ENCODE measurements at places on chromosomes 12 and 14. TPM values are rescaled to one million over a fixed set of nuclear protein-coding genes. Genes with fewer than 3 reads are reported as not detected.

Gene AQP6
- polyA plus RNA-seq: 74.1 TPM

DNA sequence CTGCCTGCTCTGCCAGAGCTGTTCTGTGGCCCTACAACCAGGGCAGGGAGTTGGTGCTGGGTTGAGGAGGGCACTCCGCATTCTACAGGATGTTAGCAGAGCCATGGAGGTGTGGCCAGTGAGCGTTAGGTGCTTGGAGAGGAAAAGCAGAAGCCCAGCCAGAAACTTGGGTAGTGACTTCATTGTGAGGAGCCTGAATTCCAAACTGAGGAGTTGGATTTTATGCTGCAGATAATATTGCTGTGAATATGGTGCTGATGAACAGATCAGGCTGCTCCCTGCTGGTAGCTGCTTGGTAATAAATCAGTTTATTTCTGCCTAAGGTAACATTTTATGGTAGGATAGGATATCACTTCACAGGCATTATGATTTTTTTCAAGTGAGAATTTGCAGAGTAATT is 7.1 kb upstream of the CCDC175 start:
- DNase-seq: no peak

GRCh38 chr12:15769586-15769985 is 19.6 kb downstream of the EPS8 start:
- DNase-seq: no peak

GRCh38 chr12:127165567-127166392 is 1101.2 kb upstream of the TMEM132C start:
- DNase-seq: peak; percentile 93

- DNase-seq: no peak
These were observed 31.4 kb downstream of the MAP1LC3B2 start for GRCh38 chr12:116590561-116590960.

GRCh38 chr12:83161456-83161855 is 474.8 kb downstream of the TMTC2 start:
- no peak for DNase-seq

DNA sequence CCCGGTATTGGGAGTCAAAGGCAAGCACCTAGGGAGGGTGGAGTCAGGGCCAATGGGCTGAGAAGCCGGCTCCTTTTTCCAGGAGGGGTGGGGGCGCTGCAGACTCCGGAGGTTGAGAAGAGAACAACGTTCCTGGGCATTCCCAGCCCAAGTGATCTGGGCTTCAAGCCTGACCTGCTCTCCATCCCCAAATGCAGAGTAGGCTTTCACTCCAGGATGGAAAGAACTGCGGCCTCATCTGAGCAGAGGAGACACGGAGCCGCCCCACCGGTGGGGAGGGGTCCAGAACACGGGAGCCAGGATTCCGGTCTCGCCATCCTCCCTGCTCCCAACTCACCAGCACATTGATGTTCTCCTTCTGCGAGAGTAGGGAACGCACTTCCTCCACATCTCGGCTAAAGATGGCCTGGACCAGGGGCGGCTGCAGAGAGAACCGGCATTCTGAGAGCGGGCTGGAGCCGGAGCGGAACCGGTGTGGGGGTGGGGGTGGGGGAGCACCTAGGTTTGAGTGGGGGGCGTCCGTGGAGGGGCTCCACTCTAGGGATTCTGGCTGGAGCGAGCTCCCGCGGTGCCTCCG is 605 bp downstream of the ANKRD52 start:
- DNase-seq: no peak

GRCh38 chr12:12612358-12612757 is 682 bp downstream of the CREBL2 start:
- DNase-seq: no peak

Gene FSCB
- not detected for polyA plus RNA-seq

DNA sequence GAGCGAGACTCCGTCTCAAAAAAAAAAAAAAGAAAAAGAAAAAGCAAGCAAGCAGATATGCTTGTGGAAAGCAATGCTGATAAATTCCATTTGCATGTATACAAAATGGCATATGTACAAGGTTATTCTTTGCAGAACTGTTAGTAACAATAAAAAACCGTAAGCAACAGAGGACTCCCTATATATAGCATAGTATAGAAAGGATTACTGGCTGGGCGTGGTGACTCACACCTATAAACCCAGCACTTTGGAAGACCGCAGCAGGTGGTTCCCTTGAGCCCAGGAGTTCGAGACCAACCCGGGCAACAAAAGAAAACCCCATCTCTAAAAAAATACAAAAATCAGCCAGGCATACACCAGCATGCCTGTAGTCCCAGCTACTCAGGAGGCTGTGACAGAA is 13.5 kb downstream of the GCN1 start:
- DNase-seq: no peak

GRCh38 chr12:2739069-2739468 is 55.7 kb upstream of the FKBP4 start:
- DNase-seq: no peak

DNA sequence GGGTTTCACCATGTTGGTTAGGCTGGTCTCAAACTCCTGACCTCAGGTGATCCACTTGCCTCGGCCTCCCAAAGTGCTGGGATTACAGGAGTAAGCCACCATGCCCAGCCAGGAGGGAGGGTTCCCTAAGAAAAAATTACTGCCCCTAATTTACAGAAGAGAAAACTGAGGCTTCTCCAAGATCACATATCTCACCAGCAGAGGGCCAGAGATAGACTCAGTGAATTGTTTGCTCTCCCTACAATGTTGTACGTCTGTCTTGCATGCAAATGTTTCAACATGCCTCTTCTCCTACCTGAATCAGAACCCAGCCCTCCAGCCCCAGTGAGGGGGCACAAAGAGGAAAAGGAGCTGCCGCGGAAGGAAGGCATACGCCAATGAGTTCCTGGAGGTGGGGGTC is 48.3 kb upstream of the TMEM263 start:
- DNase-seq: no peak

DNA sequence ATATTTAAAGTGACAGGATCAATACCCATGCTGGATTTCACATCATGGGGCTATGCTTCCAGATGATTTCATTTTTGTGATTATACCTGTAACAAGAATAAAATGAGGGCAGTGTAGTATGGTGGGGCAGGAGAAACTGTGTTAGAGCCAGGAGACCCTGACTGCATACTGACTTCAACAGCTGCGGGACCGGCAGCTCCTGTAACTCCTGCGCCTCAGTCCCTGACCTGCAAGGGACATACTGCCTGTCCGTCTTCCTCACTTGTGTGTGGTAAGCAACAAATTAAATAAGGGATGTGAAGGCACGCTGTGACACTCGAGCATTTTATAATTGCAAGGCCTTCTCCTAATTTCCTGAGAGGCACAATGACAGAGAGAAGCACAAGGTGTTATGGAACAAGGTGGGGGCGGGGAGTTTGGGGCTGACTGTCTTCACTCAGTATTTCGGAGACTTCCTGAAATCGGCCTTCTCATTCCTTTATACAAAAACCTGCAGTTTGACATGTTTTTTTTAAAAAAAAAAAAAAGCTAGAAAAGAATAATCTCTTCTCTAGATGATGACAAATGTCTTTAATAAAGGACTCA is 164.2 kb downstream of the TTC7B start:
- no peak for DNase-seq

Gene P2RX2
- 0.37 TPM for polyA plus RNA-seq

DNA sequence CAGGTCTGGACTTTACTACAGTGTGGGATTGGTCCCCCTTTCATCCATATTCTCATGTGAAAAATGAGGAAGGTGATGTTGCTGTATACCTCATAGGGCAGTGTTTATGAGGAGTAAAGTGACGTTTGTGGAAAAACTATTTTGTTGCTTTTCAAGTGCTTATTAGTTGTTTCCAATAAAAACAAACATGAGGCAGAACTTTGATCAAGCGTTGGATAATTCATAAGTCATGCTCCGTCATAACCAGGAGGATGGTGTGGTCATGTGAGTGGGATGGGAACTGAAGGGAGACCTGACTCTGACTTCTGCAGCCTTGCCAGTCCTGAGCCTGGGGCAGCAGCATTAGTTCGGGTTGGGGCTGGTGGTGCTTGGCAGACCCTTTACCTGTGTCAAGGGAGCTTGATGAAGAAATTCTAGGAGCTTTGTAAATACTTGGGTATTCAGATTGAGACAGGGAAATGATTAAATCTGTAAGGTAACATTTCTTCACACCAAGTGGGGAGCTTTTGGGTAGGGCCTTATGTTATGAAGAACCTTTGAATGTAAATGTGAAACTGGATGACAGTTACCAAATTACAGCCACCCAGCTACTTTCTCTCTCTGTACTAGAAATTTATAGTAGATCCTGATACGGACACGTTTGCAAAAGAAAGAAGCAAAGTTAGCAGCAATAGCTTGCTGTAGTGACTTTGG is 462.4 kb upstream of the RGS6 start:
- DNase-seq: no peak

- no peak for DNase-seq
These were observed 260.8 kb upstream of the TBX3 start for GRCh38 chr12:114944736-114945135.

Gene SERPINA6
- polyA plus RNA-seq: 12.9 TPM

DNA sequence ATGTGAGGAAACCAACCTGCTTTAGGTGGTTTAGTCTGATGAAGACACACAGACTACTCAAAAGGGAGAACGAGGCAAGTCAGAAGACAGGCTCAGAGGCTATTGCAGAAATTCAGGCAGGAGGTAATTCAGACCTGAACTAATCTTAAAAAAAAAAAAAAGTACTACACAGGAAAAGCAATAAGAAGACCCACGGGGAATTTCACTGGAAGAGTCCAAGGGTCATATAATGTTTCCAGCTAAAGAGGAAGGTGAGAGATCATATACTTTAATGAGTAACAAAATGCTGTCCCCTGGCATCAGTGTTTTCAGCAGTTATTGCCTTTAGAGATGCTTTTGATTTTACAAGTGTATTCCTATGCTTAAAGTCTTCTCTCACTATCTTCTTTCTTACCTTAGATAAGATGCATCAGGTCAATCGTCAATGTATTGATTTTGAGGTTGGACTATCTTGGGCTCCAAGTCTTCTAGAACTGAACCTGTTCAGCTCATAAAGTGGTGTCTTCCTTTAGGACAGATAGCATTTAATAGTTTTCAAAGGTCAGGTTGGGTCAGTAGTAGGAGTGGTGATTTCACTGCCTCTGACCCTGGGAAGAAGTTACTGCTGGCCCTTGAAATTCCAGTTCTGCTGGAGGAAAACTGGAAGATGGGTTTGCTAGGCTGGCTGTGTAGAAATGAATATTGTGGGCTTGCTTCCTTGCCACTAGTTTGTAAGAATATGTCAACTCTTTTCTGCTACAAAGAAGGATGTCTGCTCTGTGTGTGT is 60.0 kb downstream of the FAR2 start:
- DNase-seq: no peak

DNA sequence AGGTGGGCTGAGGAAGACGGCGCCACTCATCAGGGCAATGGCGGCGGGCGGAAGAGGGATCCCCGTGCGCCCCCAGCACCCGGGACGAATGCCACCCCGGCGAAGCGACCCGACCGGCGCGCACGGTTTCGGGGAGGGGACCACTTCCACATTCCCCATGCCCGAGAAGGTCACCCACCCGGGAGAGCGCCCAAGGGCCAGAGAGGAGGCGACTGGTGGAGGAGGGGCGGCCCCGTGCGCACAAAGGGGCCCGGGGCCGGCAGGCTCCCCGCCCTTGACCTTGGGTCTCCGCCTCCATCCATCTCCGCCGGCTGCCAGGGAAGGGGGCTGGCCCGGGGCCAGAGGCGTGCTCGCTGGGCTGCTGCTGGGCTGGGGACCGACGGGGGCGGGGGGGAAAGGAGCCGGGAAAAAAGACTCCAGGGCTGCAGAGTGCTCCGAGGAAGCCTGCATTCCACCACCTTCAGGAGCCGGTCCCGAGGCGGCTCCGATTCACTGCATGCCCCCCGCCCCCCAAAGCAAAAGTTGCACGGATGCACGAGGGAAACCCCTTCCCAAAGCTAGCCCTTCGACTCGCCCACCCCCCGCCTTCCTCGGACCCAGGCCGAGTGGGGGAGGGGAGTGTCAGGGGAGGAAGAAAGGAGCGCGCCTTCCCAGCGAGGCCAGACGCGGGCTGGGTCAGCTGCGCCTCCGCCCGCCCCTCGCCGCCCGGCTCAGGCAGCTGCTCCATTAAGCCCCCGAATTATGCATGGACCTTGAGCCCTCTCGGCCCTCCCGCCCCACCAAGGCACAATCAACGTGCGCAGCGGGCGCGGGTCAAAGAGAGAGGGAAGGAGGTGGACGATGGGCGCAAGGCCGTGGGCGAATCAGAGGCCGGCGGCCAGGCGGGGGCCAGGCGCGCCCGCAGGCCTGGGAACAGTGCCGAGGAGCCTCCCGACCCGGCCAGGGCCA is 26.2 kb downstream of the BCL11B start:
- peak; percentile 77 for DNase-seq

- no peak for DNase-seq
These were observed 144.9 kb downstream of the SRGAP1 start for GRCh38 chr12:63989301-63989845.

GRCh38 chr14:22039938-22040780 is 366.5 kb upstream of the OR4E1 start:
- DNase-seq: no peak

Gene TCL1B
- polyA plus RNA-seq: not detected

DNA sequence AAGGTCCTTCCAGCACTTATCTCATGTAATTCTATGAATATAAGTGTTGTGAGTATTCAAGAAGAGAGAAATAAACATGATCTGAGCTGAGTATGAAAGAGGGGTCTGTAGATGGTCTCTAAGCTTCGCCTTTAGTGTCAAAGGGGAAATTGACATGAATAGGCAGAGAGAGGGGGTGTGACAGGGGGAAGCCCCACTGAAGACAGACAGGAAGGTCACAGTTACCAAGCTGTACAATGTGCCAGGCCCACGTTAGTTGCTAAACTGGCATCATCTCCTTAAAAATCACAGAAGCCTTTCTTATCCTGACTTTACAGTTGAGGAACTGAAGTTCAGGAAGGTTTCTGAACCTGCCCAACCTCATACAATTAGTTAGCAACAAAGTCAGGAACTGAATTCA is 7.6 kb downstream of the ARHGEF40 start:
- no peak for DNase-seq

- peak; percentile 78 for DNase-seq
These were observed 526 bp downstream of the MLXIP start for GRCh38 chr12:122079033-122079531.

Gene PDE3A
- polyA plus RNA-seq: 3.3 TPM

GRCh38 chr12:78470354-78471195 is 394.0 kb upstream of the SYT1 start:
- DNase-seq: peak; percentile 60

- no peak for DNase-seq
These were observed 19.0 kb downstream of the FOXN4 start for GRCh38 chr12:109290061-109290460.

Data from kidney (tissue), 22 donors.